Stimulated activated CD4-positive, alpha-beta T cell treated with anti-CD3 and anti-CD28 coated beads, TNF-alpha, amount 100 ng/mL, for 24 hours (primary cell): ENCODE measurements at places on chromosomes 1 and 21.

DNA sequence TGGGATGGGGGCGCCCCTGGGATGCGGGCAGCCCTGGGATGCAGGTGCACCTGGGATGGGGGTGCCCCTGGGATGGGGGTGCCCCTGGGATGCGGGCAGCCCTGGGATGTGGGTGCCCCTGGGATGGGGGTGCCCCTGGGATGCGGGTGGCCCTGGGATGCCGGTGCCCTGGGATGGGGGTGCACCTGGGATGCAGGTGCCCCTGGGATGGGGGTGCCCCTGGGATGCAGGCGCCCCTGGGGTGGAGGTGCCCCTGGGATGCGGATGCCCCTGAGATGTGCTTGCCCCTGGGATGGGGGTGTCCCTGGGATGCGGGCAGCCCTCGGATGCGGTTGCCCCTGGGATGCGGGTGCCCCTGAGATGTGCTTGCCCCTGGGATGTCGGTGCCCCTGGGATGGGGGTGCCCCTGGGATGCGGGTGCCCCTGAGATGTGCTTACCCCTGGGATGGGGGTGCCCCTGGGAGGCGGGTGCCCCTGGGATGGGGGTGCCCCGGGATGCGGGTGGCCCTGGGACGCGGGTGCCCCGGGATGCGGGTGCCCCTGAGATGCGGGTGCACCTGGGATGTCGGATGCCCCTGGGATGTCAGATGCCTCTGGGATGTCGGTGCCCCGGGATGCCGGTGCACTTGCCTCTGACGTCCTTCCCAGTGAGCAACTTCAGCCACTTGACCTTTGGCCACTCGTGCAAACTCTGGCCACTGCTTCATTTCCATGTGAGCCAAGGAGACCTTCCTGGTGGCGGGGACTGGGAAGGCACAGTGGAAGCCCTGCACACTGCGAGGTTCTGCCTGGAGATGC lies 37.3 kb upstream of the SLC19A1 start:
- no peak for DNase-seq

GRCh38 chr1:37890378-37891014 lies 31.1 kb upstream of the MTF1 start:
- no peak for DNase-seq

GRCh38 chr1:43671193-43671592 lies 21.2 kb downstream of the KDM4A start:
- no peak for DNase-seq

DNA sequence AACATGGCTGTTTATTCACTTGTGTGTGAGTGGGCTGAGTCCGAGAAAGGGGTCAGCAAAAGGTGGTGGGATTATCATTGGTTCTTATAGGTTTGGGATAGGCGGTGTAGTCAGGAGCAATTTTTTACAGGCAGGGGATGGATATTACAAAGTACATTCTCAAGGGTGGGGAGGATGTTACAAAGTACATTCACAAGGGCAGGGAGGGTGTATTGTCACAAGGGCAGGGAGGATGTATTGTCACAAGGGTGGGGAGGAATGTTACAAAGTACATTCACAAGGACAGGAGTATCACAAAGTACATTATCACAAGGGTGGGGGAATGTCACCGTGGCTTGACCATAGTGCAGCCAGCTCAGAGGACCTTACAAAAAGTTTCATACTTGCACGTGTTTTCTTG lies 31.1 kb upstream of the ITLN2 start:
- no peak for DNase-seq

DNA sequence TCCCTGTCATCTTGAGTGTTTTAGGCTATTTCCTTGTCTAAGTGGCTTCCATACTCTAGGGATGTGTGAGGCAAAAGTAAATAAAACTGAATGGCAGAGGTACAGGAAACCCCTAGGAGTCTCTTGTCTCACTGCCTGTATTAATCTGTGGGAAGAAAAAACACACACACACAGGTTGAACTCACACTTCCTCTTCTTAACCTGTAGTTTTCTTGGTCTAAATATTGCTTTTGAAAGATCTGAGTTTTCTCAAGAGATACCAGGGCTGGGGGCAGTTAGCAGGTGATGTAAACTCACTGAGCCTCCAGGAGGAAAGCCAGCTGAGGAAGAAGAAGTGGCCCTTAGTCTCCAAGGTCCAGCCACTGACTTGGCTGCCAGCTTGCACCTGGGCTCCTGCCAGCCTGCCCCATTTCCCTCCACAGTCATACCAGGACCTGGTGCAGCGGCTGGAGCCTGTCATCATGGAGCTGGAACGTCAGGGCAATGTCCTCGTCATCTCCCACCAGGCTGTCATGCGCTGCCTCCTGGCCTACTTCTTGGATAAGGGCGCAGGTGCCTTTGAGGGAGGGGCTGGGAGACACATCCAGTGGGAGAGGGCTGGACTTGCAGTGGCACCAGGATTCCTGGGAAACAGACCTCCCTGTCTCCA lies 16.9 kb downstream of the PFKFB2 start:
- DNase-seq: no peak

GRCh38 chr1:20223106-20223505 lies 36.8 kb upstream of the PLA2G2C start:
- no peak for DNase-seq

- DNase-seq: no peak
These were observed 118.3 kb downstream of the NUF2 start for GRCh38 chr1:163440090-163440489.

DNA sequence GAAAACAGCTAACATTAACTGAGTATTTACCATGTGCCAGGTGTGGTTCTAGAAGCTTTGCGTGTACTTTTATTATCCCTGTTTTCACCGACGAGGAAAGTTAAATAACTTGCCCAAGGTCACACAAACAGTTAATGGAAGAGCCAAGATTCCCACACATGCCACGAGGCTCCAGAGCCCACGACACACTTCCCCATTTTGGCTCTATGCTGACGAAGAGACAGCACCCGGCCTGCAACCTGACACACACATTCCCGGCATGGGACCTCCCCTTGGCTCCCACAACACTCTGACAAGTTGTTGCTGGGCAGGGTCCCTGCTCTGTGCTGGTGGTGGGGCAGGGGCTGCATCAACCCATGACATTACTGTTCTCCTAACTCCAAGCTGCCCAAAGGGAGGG lies 52.8 kb downstream of the RAP1GAP start:
- DNase-seq: no peak

DNA sequence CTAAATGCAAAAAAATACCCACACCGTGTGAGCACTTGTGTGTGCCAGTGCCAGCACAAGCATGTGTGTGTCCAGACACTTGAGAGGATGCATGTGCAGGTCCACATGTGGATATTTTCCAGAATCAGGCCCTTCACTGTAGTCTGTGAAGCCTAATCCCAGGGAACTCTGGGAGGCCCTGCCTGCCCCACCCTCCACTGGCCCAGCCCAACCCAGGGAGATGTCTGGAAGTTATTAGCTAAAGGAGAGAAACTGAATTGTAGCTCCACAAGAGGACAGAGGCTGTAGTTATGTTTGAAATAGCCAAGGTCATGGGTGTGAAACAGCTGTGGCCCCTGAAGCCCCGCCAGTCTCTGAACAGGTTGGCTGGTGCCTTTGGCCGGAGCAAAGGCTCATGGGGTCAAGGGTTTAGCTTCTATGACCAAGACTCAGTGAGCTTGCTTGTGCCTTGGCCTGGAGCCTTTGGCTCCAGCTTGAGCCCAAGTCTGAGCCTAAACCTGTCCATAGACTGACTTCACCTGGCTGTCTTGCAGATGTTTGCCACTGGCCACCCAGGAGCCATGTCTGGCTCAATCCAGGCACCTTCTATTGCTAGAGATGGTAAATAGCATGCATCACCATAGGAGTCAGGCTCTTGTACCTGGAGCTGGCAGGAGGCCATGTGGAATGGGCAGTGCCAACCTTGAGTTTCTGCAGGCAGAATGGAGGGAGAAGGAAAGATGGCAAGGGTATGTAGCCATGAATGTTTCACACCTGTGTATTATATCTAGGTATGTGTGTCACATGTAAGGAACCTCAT lies 69.9 kb downstream of the TMEM53 start:
- DNase-seq: no peak

DNA sequence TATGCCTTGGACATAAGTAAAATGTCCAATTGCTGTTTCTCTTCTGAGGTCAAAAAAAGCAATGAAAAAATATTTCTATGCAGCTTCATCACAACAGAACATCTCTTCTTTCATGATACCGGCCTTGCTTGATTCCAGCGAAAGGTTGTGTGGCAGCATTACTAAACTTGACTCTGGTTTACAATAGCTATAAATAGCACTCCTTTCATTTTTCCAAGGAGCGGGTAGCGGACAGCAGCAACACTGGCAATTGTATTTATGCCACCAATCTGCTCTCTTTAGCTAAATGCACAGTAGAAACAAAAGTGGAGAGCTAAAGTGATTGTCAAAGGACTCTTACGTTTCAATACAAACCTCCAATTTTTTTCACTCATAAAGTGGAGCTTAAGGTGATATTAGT lies 7.5 kb upstream of the DAB1 start:
- DNase-seq: no peak

- no peak for DNase-seq
These were observed 530.4 kb upstream of the PTBP2 start for GRCh38 chr1:96191165-96191564.

DNA sequence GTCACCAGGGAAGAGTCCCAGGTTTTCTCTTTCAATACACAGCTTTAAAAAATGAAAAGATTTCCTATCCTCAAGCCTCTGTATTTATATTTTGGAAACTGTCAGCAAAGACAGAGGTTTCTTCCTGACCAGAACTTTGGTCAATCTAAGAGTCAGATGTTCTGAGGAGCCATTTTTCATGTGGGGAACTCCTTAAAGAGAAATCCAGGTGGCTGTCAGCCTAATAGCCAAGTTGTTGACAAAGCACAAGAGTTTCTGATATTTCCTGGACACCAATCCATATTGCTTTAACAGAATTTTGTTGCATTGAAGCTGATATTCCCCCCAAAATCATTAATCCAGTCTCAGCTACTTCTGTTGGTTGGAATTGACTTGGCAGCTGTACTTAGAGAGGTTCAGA lies 318.6 kb upstream of the NFIA start:
- no peak for DNase-seq

- no peak for DNase-seq
These were observed 486.6 kb downstream of the SETD4 start for GRCh38 chr21:35573472-35574374.

DNA sequence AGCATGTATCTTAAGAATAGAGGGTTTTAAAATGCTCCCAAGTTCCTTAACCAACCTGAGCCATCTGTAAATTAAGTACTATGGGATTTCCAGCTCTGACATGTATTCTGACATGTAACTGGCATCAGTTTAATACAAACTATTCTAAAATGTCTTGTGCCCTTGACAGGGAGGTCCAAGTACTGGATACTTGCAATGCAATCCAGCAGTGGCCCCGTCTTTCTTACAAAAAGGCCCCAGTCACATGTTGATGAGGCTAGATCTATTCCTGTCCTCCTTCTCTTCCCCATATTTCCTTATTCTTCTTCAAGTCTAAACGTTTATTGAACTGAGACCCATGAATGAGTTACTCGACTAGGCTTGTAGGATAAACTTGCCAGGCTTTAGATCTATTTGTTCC lies 46.4 kb downstream of the MRPL39 start:
- DNase-seq: no peak

DNA sequence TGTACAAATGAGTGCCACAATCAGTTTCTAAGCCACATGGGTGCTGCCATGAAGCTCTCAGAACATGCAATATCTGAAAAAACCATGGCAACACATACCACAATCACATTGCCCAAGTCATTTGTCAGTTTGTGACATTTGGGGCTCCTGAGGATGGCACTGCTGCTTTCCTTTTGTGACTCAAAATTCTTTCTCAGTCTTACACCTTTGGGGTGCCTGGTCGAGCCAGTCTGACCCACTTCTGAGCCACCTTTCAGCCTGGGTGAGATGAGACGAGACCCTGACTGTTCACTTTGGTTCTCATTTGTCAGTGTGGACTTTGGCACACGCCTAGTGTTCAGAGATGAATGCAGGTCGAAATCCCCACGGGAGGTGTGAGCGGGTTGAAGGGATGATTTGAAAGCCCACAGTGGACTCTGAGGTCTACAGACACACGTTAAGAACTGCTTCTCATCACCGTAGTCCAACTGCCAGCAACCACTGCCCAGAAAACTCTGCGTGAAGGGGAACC lies 8.0 kb downstream of the BATF3 start:
- DNase-seq: no peak

DNA sequence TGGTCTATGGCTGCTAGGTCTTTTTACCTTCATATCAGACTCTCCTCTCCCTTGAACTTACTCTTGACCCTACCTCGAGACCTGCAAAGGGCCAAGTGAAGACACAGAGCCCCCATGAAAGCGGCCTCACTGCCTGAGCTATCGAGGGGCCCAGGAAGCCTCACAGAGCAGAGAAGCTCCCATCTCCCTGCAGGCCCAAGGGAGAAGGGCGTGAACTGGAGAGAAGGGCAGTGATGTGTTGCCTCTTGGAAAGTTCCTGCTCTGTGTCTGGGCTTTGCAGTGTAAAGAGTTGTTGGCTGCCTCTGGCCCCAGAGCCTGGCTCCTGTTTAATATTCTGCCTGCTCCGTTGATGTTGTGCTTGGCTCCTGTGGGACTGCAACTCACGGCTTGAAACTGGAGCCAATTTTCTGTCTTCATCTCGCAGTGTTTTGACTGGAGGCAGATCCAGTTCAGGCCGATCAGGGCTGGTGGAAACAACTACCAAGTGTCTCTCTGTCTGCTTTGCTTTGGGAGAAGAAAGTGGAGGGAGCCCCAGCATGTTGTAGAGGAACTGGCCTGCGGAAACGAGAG lies 4.3 kb downstream of the SERTAD4 start:
- no peak for DNase-seq

DNA sequence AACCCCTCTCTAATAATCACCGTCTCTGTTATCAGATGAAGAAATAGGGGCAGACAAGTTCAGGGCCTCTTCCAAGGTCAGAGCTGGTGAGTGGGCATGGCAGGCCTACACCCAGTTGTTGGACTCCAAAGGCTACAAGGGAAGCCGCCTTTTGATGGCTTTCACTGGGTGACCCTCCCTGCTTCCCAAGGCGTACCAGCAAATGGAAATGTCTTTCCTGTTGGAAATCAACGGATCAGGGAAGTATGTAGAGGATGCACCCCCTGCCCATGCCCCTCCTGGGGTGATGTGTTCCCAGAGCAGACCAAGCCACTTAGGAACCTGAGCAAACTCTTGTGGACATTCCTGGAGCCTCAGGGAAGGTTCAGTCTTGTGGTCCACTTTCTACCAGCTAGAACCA lies 47.4 kb downstream of the LGR6 start:
- no peak for DNase-seq

DNA sequence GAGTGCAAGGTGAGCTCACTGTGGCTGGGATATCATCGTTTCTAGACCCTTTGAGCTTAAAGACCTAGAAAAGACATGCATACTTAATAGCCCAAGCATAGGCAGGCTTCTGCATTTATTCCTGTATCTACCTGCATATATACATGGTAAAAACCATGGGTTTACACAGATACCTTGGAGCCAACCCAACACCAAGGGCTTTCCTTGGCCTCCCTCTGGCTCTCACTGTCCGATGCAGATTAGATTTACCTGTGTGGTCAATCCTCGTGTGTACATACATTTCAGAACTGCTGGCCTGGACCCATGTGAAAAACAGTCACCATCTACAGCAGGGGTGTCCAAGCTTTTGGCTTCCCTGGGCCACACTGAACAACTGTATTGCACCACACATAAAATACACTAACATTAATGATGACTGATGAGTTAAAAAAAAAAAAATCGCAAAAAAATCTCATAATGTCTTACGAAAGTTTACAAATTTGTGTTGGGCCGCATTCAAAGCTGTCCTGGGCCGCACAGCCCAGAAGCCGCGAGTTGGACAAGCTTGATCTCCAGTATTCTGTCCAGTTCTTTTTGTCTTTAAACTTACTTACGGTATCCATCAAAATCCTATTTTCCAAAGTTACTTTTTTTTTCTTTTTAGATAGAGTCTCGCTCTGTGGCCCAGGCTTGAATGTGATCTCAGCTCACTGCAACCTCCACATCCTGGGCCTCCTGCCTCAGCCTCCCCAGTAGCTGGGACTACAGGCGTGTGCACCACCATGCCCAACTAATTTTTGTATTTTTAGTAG lies 43.5 kb downstream of the WDR4 start:
- DNase-seq: no peak
